ENCODE measurements at places on chromosomes 13 and 19. TPM values are rescaled to one million over a fixed set of nuclear protein-coding genes. Genes with fewer than 3 reads are reported as not detected.

The GAPDHS gene
- not detected for total RNA-seq

The DCUN1D2 gene
- 7.9 TPM for total RNA-seq

The SIAH3 gene
- not detected for total RNA-seq

The ZNF429 gene
- 5.6 TPM for total RNA-seq

The PCDH17 gene
- total RNA-seq, result not detected

The UBE2L5 gene
- total RNA-seq, result not detected

The MLLT1 gene
- 45.8 TPM for total RNA-seq

The MFSD12 gene
- total RNA-seq, result 105 TPM

The PEX11G gene
- 1.3 TPM for total RNA-seq

The TNNT1 gene
- 48.8 TPM for total RNA-seq

The RYR1 gene
- total RNA-seq, result 1.5 TPM

The LILRB2 gene
- not detected for total RNA-seq

The CEBPA gene
- total RNA-seq, result 1.8 TPM

The A1BG gene
- total RNA-seq, result not detected

GRCh38 chr13:32010136-32010535, 21.4 kb upstream of the FRY start:
- no peaks in the 10 kb centered on the region for H3K36me3 ChIP-seq
- H3K27me3 ChIP-seq, result no peaks in the 10 kb centered on the region
- no peak overlapping the region for H3K27ac ChIP-seq
- H3K4me1 ChIP-seq, result no peaks in the 10 kb centered on the region

GRCh38 chr19:47157431-47158321, 27.0 kb downstream of the SAE1 start:
- peak overlapping the region; percentile 36 for H3K27ac ChIP-seq
- no peaks in the 10 kb centered on the region for H3K27me3 ChIP-seq
- no peak overlapping the region for H3K4me3 ChIP-seq
- H3K4me1 ChIP-seq, result peaks cover 28% of the 10 kb centered on the region
- H3K36me3 ChIP-seq, result peaks cover 75% of the 10 kb centered on the region

- H3K4me3 ChIP-seq, result no peak within 1 kb of the TSS
- peaks cover 18% of the 10 kb centered on the region for H3K4me1 ChIP-seq
- peaks cover 11% of the 10 kb centered on the region for H3K36me3 ChIP-seq
- DNase-seq, result peak; percentile 53
Observed at GRCh38 chr19:5851302-5851701, at the start of gene FUT3. FUT3 (minus strand) TSS chr19:5851449.

DNA sequence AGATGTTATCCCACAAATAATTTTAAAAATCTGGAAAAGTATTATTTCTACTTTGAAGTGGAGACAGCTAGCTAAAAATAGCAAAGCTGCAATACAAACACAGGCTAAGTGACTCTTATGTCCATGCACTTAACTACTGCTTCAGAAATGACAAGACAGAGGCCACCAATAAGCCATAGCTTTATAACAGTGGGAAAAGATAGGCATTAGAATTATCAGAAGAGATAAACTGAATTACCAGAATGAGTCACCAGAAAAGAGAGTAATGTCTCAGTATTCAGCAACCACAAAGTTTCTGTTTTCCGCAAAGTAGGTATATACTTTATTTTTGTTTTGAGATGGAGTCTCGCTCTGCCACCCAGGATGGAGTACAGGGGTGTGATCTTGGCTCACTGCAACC, 17.1 kb downstream of the CLN5 start:
- no peak for DNase-seq
- H3K27ac ChIP-seq, result no peak overlapping the region
- H3K4me1 ChIP-seq, result no peaks in the 10 kb centered on the region
- H3K4me3 ChIP-seq, result no peak overlapping the region

- no peak overlapping the region for H3K4me3 ChIP-seq
- no peak overlapping the region for H3K27ac ChIP-seq
- H3K27me3 ChIP-seq, result no peaks in the 10 kb centered on the region
- H3K4me1 ChIP-seq, result no peaks in the 10 kb centered on the region
- no peaks in the 10 kb centered on the region for H3K36me3 ChIP-seq
Observed at GRCh38 chr13:44692173-44692713, 116.1 kb upstream of the TSC22D1 start.

DNA sequence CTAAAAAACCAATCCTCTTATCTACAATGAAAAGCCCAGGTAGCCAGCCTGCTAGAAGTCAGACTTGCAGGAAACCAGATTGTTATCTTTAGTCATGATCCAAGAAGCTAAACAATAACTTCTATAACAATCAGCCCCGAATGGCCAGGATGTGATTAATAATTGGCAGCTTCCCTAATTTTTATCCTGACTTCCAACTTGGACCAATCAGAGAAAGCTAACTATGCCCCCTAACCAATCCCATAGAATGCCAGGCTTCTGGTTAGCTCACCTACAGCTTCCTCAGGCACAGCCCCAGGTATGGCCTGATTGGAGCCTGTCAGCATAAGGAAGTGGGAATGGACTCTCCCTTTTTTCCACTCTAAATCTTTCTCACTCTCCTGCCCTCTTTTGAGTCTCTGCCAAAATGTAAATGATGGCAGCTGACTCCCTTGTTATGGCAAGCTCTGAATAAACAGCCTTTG, 394.9 kb downstream of the DLEU7 start:
- H3K4me3 ChIP-seq, result no peak overlapping the region
- H3K4me1 ChIP-seq, result peaks cover 7% of the 10 kb centered on the region
- peak; percentile 3 for DNase-seq
- no peaks in the 10 kb centered on the region for H3K36me3 ChIP-seq
- no peaks in the 10 kb centered on the region for H3K27me3 ChIP-seq
- H3K27ac ChIP-seq, result no peak overlapping the region

- H3K4me3 ChIP-seq, result no peak overlapping the region
- no peak for DNase-seq
- H3K27me3 ChIP-seq, result no peaks in the 10 kb centered on the region
- H3K4me1 ChIP-seq, result no peaks in the 10 kb centered on the region
Observed at GRCh38 chr13:96809366-96810096, 184.7 kb downstream of the OXGR1 start.

GRCh38 chr13:19634256-19634740, 839 bp downstream of the MPHOSPH8 start:
- H3K4me1 ChIP-seq, result no peaks in the 10 kb centered on the region
- H3K36me3 ChIP-seq, result peaks cover 19% of the 10 kb centered on the region
- H3K4me3 ChIP-seq, result peak overlapping the region; percentile 93

DNA sequence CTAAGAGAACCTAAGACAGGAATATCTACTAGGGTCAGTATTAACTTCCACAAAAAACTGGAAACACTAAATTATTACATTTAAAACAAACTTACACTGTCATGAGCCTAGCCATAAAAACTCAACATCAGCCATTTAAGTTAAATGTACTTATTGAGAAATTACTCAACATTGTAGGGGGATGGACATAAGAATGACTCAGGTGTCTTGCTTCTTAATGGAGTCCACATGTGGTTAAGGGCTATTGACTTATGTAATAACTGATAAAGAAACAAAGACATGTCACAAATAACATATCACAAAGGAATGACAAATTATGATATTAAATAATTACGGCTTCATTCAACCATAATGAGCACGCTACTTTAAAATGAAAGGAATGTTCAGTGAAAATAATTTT, 36.2 kb downstream of the CLDN10 start:
- DNase-seq, result no peak
- H3K27ac ChIP-seq, result no peak overlapping the region
- H3K4me1 ChIP-seq, result no peaks in the 10 kb centered on the region
- no peak overlapping the region for H3K4me3 ChIP-seq

GRCh38 chr13:112218416-112218815, 151.5 kb downstream of the SOX1 start:
- H3K4me1 ChIP-seq, result no peaks in the 10 kb centered on the region
- H3K27ac ChIP-seq, result no peak overlapping the region
- no peak for DNase-seq
- H3K27me3 ChIP-seq, result no peaks in the 10 kb centered on the region
- H3K36me3 ChIP-seq, result no peaks in the 10 kb centered on the region
- no peak overlapping the region for H3K4me3 ChIP-seq

GRCh38 chr13:79604752-79605151, 123.8 kb downstream of the NDFIP2 start:
- DNase-seq, result no peak
- no peak overlapping the region for H3K27ac ChIP-seq
- no peaks in the 10 kb centered on the region for H3K27me3 ChIP-seq
- H3K4me1 ChIP-seq, result no peaks in the 10 kb centered on the region
- H3K4me3 ChIP-seq, result no peak overlapping the region
- no peaks in the 10 kb centered on the region for H3K36me3 ChIP-seq

DNA sequence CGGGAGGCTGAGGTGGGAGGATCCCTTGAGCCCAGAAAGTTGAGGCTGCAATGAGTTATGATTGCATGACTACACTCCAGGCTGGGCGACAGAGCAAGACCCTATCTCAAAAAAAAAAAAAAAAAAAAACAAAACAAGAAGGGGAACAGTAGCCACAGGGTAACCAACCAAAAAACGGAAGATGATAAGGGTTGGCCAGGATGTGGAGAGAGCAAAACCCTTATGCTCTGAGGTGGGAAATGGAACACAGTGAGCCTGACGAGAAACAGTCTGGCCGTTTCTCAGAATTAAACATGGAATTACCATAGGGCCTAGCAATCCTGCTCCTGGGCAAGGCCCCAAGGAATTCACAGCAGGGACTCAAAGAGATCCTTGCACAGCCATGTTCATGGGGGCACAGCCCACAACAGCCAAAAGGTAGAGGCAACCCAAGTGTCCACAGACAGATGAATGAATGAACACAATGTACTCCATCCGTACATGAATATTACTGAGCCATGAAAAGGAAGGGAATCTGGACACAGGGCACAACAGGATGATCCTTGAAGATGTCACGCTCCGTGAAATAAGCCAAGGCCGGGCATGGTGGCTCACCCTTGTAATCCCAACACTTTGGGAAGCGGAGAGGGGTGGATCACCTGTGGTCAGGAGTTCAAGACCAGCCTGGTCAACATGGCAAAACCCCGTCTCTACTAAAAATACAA, 11.3 kb downstream of the NMRK2 start:
- no peak overlapping the region for H3K4me3 ChIP-seq
- no peak overlapping the region for H3K27ac ChIP-seq
- H3K36me3 ChIP-seq, result no peaks in the 10 kb centered on the region
- no peak for DNase-seq
- peaks cover 7% of the 10 kb centered on the region for H3K4me1 ChIP-seq

DNA sequence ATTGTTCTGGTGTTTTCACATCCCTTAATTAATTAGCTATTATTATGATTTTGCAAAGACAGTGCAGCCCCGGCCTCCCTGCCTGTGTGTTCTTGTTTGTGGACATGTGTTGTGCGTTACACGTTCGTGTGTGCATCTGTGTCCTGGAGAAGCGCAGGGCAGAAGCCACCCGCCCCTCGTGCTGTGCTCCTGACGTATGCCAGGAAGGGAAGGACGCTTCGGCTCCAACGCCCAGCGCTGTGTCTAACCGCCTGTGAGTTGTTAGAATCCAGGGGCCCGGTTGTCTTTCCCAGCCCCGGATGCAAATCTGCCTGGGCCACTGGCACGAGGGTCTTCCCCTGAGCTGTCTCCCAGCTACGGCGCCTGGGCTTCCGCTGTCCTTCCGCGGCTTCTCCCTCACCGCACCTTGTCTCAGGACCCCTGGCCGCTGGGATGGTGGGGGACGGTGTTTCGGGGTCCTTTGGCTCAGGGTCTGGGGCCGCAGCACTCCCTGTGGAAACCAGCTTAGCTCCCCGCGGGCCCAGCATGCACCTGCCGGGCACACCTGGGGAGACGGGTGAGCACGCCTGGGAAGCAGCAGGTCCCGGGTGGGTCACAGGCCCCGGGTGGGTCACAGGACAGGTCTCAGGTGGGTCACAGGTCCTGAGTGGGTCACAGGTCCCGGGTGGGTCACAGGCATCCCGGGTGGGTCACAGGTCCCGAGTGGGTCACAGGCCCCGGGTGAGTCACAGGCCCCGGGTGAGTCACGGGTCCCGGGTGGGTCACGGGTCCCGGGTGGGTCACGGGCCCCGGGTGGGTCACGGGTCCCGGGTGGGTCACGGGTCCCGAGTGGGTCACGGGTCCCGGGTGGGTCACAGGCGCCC, 51.5 kb downstream of the GAS6 start:
- H3K4me3 ChIP-seq, result no peak overlapping the region
- no peak for DNase-seq
- H3K27ac ChIP-seq, result no peak overlapping the region
- H3K36me3 ChIP-seq, result peaks cover 5% of the 10 kb centered on the region

GRCh38 chr19:42198676-42199439, 18.6 kb downstream of the DEDD2 start:
- H3K27ac ChIP-seq, result peak overlapping the region; percentile 2
- H3K27me3 ChIP-seq, result no peaks in the 10 kb centered on the region
- no peak overlapping the region for H3K4me3 ChIP-seq
- peaks cover 62% of the 10 kb centered on the region for H3K4me1 ChIP-seq
- peaks cover 67% of the 10 kb centered on the region for H3K36me3 ChIP-seq
- no peak for DNase-seq

GRCh38 chr13:99367106-99367616, 60.0 kb upstream of the GPR183 start:
- no peaks in the 10 kb centered on the region for H3K4me1 ChIP-seq
- no peak for DNase-seq
- H3K27ac ChIP-seq, result no peak overlapping the region
- no peaks in the 10 kb centered on the region for H3K36me3 ChIP-seq
- no peaks in the 10 kb centered on the region for H3K27me3 ChIP-seq
